ENCODE measurements at places on chromosomes 1 and 21.

GRCh38 chr1:87515781-87516180, 187.1 kb downstream of the LMO4 start:
- DNase-seq: no peak

DNA sequence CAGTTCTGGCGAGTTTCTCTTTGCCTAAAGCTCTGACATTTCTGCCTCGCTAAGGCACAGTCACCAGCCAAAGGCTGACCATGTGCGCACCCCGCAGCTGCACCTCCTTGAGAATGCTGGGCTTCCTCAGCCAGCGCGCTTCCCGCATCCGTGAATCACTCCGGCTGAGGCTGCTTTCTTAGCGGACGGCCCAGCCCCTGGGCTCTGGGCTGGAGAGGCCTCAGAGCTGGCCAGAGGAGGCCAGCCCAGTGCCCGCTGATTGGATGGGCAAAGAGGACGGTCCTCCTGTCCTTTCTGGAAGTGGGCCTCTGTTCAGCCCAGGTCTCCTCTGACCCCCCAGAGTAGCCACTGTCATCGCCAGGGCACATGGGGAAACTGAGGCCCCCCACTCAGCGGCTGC, 56.1 kb downstream of the PRDM16 start:
- DNase-seq: no peak

- no peak for DNase-seq
Measured at GRCh38 chr1:75317976-75318375, 183.8 kb downstream of the LHX8 start.

GRCh38 chr1:7698641-7699040, 72.5 kb upstream of the VAMP3 start:
- DNase-seq: no peak

DNA sequence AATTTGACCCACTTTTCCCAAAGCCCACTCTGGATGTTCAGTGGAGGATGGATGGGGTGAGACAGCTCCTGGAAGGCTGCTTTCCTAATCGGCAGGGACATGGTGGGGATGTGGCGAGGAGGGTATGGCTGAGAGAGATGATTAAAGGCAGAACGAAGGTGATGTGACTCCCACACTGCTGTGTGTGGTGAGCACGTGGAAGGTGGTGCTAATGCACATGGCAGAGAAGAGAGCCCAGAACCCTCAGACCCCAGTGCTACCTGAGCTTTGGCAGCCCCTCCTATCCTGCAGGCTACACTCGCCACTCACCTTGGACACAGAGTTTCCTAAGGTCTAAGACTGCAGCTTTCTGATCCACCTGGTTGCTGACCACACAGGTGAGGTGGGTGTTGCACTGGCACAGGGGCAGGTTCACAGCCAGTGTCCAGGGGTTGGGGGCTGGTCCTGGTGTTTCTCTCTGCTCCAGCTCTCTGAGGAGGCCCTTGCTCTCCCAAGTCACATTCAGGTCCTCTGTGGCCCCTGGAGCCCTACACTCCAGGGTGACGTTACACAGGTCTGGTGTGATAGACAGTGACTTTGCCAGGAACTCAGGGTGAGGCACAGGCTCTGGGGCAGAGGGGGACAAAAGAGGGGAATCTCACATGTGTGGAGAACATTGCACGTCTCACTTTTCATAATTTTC, 151.4 kb upstream of the ETV3 start:
- no peak for DNase-seq

DNA sequence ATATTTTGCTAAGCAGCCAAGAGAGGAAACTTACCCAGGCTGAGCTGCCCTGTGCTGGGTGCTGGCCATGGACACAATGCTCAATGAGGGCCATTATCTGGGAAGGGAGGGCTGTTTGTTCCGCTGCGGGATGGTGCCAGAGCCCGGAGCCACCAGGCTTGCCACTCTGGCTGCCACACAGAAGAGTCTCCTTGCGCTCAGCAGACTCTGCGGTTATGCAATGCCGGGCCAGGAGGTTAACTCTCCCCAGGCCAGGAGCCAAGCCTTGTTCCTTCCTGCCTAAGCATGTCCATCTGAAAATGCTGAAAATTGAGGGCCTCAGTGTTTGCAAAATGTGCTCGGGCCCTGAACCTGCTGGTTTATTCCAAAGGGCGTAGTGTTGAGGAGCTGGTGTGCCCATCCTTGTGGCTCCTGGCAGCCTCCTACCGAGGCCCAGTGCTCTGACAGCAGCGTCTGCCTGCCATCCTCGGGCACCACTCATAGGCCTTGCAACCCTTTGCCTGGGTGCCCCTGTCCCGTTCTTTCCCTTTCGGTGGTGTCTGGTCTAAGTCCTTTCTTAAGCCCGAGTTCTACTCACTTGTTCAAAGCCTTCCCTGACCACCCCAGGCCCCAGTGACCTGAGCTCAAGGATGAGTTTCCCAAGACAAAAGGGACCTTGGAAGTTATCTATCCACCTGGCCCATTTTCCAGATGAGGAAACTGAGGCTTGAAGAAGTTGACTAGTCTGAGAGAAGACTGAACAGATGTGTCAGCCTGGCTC, 133.8 kb upstream of the EDN2 start:
- DNase-seq: peak; percentile 87

DNA sequence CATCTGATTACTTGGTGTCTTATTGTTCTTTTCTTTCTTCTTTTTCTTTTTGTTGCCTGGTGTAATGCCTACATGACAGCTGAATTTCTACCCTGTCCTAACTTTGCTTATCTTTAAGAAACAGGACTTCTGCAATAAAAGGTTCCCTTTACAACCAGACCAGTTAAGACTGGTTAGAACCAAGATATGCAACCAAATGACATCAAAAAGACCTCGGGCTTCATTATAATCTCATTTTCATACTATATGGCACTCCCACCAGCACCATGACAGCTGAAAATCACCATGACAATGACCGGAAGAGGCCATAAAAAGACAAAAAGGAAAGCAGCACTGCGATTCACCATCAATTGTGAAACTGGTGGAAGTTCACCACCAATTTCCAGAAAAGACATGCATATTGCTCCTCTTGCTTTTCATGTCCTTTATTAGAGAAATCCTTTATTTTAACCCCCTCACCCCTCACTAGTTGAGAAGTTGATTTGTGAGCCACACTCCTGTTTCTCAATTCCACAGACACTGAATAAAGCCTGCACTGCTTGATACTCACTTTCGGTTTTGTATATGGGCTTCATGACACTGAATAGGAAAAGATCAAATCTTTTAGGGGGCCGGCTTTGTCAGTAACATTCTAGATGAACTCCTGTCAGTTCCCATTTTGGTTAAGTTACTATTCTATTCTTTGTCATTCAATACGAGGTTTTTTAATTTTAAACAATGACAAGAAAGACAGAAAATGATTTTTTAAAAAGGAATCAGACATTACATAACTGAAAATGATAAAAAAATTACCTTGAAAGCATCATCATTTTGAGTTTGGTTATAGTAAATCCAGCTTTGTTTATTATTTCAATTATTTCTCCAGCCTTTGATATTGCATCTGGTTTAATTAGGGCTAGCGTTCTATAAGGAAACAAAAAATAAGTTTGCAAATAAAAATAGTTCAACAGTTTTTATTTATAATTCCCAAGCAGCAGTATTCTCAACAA, 58.1 kb downstream of the NME7 start:
- DNase-seq: no peak

DNA sequence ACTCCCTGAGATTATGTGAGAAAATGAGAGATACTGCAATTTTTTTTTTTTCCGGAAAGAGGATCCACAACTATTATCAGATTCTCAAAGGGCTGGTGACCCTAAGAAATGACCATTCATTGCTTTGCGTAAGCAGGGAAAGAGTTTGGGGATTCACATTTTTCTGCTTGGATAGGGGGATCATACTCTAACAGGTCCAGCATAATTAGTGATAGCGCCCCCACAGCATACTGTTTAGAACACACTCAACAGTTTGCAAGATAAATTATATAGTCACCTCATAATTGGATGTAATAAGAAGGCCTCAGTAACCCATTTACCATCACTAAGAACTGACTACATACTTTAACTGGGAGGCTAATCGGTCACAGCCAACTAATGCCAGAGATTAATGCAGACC, 1.9 kb downstream of the CCT3 start:
- no peak for DNase-seq

- DNase-seq: no peak
Measured at GRCh38 chr1:226738995-226739695, at the start of gene ITPKB. TSS of gene ITPKB (minus strand) at chr1:226739282. CDS start at chr1:226737458, 1,824 bp downstream.

DNA sequence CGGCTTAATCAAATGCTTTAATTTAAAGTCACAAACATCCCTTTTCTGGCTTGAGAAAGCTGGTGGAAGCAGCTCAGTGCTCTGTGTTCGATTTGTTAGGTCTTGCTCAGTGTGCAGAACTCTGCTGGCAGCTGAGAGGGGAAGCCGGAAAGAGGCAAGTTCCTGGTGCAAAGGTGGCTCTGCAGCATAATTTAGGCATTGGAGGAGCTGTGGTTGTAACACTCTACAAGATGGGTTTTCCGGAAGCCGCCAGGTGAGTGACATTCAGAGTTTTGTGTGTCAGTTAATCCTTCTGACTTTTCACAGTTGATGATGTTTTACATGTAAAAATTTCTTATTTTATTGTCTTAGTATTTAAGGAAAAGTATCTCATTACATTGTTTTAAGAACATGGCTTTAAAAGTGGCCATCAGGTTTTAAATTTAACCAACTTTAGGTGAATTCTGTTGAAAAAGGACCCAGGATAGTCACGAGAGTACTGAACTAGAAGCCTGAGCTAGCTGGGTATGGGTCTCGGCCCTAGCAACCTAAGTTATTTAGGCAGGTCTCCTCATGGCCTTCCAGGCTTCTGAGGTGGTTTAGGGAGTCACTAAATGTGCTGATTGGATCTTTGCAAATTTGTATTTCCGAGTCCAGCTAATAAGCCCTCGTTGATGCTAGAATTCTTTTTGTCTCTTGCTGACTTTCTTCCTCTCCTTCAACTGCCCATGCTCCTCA, 47.1 kb upstream of the PODN start:
- peak; percentile 78 for DNase-seq

DNA sequence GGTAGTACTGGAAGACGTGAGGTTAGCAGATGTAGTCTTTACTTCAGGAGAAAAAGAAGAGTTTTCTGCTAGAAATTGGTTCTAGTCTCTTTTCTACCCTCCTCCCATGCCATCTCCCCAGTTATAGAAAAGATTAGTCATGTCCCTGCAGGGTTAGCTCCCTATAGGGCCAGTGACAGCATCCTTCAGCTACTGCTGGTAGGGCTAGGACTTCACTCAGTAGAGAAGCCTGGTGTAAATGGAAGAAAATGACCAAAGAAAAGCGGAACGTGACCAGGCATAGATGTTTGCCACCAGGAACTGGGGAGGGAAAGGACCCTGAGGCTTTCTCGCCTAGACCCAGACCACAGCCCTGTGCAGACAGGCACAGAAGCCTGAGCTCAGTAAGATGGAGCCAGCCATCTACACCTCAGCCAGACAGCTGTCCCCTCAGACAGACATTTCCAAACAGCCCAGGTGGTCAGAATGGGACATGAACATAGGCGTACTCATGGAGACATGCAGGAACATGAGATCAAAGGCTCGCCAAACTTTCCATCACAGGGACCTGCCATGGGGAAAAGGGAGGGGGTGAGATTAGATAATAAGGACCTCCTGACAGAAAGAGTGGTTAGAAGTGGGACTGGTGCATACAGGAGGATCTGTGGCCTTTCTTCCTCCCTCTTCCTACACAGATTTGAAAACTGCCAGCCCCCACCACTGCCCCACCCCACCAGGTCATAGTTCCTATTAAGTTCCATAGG, 23.5 kb upstream of the SLAMF9 start:
- no peak for DNase-seq

DNA sequence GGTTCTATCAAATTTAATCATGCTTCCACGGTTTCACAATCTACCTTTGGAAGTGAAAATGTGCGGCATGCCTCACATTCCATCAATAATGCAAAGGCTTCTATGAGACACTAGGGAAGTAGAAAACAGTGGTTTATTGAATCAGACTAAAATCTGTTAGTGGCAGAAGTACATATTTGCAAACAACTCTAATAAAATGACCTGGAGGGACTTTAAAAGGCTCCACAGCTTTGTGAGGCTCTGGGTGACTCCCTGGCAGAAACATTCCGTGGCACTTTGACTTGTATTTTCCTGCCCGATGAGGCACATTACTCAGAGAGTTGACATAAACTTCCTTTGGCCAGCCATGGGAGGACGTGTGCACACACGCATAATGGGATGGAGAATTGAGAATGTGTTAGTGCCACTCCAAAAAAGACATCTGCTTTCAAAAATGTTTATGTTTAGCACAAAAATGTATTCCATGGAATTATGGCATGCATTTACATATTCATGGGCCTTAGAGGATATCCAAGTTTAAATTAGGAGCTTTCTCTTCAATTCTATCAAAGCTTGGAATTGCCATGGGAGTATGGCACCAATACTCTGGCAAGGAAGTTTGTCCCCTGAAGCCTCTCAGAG, 60.0 kb upstream of the SSX2IP start:
- DNase-seq: no peak

DNA sequence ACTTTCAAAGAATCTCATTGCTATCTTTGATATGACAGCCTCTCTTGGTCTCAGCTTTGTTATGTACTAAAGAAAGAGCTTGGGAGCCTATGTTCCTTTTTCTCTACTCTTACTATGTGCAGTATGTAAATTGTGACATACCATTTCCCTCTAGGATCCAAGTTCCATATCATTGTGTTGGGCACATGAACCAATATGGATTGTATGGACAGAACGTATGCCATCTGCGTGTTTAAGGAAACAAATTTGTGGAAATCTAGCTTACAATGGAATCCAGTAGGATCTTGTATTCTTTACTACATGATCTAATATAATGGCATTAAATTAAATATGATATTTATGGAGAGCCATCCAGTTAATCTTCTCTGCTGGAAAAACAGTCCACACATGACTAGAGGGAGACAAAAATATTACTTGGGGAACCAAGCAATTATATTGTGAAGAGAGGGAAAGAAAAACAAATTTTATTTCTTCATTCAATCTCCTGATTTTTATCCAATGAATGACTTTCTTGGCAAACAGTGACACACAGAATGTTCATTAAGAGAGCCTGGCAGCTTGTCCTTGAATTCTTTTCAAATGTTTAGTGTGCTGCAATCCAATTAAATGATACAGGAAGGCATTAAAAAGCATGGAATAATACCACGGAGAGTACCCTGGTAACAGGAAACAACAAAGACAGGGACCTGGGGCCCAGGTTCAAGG, 106.5 kb upstream of the DAB1 start:
- no peak for DNase-seq

GRCh38 chr1:207959141-207959825, 48.4 kb upstream of the CD34 start:
- peak; percentile 56 for DNase-seq

GRCh38 chr1:74847715-74848114, 114.8 kb downstream of the TYW3 start:
- no peak for DNase-seq

- no peak for DNase-seq
Measured at GRCh38 chr1:2783069-2783434, 18.4 kb downstream of the TTC34 start.
